Keratinocyte (primary cell): ENCODE measurements at places on chromosomes 2 and 18.

DNA sequence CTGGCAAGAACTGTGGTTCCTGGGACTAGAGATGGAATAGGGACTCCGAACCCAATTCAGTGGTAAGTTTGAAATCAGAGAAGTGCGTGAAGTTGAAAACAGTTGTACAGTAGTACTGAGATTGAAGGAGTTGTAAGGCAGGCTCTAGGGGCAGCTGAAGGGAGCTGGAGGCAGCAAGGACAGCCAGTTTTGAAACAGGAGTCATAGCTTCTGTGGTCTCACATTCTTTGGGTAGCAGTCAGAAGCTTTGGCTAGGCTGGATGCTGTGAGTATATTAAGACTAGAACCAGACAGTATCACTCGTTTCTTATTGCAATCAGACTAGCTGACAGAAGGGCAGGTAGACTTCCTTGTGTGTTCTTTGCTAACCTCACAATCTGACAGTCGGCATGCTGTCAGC lies 64.5 kb upstream of the ADAM23 start:
- no peak overlapping the region for H3K27ac ChIP-seq
- DNase-seq = no peak
- H3K27me3 ChIP-seq = no peaks in the 10 kb centered on the region
- H3K36me3 ChIP-seq = no peaks in the 10 kb centered on the region
- no peak overlapping the region for H3K4me3 ChIP-seq
- no peaks in the 10 kb centered on the region for H3K4me1 ChIP-seq

DNA sequence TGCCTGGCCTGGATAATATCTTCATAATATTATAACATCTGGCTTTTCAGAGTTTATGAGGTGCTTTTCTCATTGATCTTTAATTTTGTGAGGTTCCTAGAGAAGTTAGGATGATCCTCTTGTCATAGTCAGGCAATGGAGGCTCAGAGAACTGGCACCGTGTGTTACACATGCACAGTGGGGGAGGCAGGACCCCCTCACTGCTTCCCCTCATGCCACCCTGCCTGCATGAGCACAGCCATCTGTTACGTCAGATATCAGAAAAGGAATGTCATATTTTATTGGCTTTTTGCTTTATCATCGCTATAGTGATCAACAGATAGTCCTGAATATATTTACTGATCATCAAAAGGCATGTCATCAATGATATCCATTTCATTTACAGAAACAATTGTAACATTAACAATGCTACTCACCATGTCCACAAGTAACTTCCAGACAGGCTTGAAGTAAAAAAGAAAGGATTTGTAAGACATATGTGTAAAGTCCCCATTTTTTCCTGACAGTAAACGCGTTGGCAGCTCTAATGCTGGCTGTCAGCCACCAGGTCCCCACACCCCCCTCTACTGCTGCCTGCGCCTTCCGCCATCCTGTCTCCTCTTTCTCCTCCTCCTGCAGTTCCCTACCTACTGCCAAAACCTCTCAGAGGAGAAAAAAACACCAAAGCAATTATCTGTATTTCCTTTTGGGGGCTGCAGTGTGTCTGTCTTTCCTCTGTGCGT lies 18.8 kb downstream of the ENOSF1 start:
- no peak overlapping the region for H3K27ac ChIP-seq
- H3K27me3 ChIP-seq = no peaks in the 10 kb centered on the region
- H3K36me3 ChIP-seq = peaks cover 14% of the 10 kb centered on the region
- H3K4me1 ChIP-seq = no peaks in the 10 kb centered on the region
- no peak for DNase-seq
- H3K4me3 ChIP-seq = no peak overlapping the region

- peaks cover 10% of the 10 kb centered on the region for H3K4me1 ChIP-seq
- no peaks in the 10 kb centered on the region for H3K27me3 ChIP-seq
These were observed 968 bp upstream of the RALBP1 start for GRCh38 chr18:9474108-9474982.

DNA sequence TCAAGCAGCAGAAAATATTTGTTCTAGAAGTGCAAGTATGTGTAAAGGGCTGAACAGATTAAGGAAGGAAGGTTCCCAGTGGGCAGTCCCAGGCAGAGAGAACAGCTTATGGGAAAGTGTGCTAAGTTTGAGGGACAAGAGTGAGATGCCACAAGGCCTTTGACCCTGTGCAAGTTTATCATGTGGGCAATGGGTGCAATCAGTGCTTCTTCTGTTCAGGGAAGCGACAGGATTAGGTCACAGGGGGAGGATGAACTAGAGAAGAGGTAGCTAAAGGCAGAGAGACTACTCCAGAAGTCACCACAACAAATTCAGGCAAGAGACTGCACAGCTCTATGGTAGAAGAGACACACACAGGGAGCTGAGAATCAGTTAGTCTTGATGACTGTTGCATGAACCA lies 44.3 kb downstream of the LPIN2 start:
- no peak for DNase-seq
- H3K4me3 ChIP-seq = no peak overlapping the region
- no peak overlapping the region for H3K27ac ChIP-seq
- no peaks in the 10 kb centered on the region for H3K27me3 ChIP-seq

DNA sequence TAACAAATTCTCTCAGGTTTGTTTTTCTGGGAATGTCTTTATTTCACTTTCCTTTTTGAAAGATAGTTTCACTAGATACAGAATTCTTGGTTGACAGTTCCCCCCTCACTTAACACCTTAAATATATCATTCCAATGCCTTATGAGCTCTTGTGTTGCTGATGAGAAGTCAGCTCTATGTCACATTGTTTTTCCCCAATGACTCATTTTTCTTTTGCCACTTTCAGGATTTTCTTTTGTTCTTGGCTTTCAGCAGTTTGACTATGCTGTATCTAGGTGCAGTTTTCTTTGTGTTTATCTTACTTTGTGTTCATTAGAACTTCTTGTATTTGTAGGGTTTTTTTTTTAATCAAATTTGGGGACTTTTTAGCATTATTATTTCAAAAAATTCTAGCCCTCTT lies 5.6 kb upstream of the RALBP1 start:
- H3K4me1 ChIP-seq = peaks cover 7% of the 10 kb centered on the region
- no peak overlapping the region for H3K4me3 ChIP-seq
- H3K27ac ChIP-seq = no peak overlapping the region
- DNase-seq = no peak
- H3K27me3 ChIP-seq = no peaks in the 10 kb centered on the region

- H3K36me3 ChIP-seq = no peaks in the 10 kb centered on the region
- no peak overlapping the region for H3K4me3 ChIP-seq
- no peak for DNase-seq
- no peak overlapping the region for H3K27ac ChIP-seq
- H3K27me3 ChIP-seq = no peaks in the 10 kb centered on the region
These were observed 58.3 kb downstream of the KANSL1L start for GRCh38 chr2:210112871-210113270.

DNA sequence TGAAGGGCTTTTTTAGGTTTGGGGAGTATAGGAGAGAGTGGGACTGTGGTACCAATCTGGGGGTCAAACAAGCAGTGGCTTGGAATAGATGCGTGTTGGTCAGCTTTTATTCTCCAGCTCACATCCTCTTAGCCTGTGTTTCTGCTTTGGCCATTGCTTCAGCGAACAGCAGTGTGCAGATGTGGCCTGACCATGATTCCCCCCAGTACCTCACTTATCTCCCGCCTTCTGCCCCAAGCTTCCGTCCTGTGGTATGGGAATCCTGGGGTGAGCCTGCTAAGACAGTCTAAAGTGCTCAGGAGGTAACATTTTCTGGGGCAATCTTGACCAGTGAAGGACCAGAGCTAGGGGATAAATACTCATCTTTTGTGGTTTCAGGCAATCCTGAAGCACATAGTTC lies 84.9 kb upstream of the TNP1 start:
- DNase-seq = no peak
- no peaks in the 10 kb centered on the region for H3K27me3 ChIP-seq
- no peaks in the 10 kb centered on the region for H3K4me1 ChIP-seq
- no peaks in the 10 kb centered on the region for H3K36me3 ChIP-seq

DNA sequence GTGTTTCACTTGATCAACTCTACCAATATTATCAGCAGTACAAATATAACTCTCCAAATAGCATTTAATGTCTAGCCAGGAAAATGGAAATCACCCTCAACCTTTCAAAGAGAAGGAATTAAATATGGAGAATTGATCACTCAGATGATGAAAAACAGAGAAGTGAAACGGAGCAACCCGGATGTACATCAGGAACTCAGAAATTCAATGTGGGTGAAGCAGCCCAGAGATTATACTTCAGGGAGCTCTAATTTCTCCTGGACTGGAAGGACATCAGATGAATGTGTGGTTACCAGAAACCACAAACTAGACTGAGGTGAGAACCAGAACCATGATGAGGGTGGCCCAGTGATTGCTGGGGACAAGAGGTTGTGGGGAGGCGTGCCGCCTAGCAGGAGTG lies 35.5 kb upstream of the COBLL1 start:
- peaks cover 15% of the 10 kb centered on the region for H3K4me1 ChIP-seq
- DNase-seq = no peak
- H3K4me3 ChIP-seq = no peak overlapping the region
- H3K36me3 ChIP-seq = no peaks in the 10 kb centered on the region
- no peaks in the 10 kb centered on the region for H3K27me3 ChIP-seq

DNA sequence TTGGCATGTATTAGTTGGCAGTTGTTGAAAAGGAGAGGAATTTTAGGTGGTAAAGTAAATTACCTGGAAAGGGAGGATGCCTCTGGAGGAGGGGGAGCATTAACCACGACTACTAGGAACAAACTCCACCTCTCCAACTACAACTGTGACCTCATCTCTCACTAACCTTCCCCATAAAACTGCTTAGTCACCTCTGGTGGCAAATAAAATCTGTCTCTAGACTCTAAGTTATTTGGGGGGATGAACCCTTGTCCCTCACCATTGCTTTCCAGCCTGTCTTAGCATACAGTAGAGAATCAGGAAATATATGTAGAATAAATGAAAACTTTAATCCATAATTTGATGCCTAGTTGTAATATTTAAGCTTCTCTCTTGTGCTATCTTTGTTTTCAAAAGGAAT lies 27.6 kb upstream of the MYO1B start:
- H3K27ac ChIP-seq = peak overlapping the region; percentile 75
- peaks cover 44% of the 10 kb centered on the region for H3K4me1 ChIP-seq
- H3K4me3 ChIP-seq = no peak overlapping the region
- no peaks in the 10 kb centered on the region for H3K27me3 ChIP-seq
- H3K36me3 ChIP-seq = no peaks in the 10 kb centered on the region

GRCh38 chr2:203687165-203687564 lies 19.3 kb upstream of the CD28 start:
- peaks cover 56% of the 10 kb centered on the region for H3K4me1 ChIP-seq
- DNase-seq = peak; percentile 72
- H3K4me3 ChIP-seq = no peak overlapping the region
- H3K36me3 ChIP-seq = no peaks in the 10 kb centered on the region
- H3K27me3 ChIP-seq = no peaks in the 10 kb centered on the region

DNA sequence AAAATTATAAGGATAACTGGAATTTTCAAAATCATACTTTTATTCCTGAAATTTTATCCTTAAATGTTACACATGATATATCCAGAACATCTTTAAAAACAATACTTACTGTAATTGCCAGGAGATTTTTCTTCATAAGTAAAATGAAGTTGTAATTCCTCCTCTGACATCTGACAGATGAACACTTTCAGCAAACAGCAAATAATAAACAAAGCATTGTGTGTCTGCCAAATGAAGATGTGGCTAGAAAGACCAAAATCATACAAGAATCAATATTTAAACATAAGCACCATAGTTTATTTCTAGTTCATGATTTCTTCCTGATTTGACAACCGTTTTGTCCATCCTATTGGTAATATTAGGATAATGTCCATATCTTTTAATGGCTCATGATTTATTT lies 82.0 kb downstream of the DYM start:
- no peaks in the 10 kb centered on the region for H3K4me1 ChIP-seq
- H3K27ac ChIP-seq = no peak overlapping the region
- no peak for DNase-seq
- no peaks in the 10 kb centered on the region for H3K36me3 ChIP-seq
- H3K27me3 ChIP-seq = no peaks in the 10 kb centered on the region

DNA sequence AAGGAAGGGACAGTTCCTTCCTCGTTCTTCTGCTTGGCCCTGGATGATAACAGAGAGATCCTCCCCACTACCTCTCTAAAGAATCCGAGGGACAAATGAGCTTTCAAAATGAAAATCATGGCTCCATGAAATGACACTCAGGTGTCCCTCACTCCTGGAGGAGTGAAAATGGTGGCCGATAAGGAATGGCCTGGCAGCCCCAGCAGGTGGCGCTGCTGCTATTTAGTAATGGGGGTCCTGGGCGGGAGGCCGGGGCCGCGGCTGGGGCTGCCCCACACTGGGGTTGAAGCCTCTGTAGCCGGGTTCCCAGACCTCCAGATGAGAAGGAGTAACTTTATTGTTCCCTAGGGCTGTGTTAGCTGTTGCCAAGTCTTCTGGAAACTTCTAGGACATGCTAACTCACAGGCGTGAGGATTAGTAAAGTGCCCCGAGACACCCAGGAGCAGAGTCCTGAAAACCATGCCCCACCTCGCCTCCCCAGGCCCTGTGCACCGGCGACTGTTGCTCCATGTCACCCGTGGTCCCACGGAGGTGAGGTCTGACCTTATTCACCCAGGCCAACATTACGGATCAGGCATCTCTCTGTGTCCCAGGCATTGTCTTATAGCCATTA lies 138.0 kb downstream of the CTIF start:
- no peaks in the 10 kb centered on the region for H3K27me3 ChIP-seq
- H3K4me1 ChIP-seq = no peaks in the 10 kb centered on the region
- H3K4me3 ChIP-seq = no peak overlapping the region
- H3K36me3 ChIP-seq = peaks cover 8% of the 10 kb centered on the region
- no peak overlapping the region for H3K27ac ChIP-seq

DNA sequence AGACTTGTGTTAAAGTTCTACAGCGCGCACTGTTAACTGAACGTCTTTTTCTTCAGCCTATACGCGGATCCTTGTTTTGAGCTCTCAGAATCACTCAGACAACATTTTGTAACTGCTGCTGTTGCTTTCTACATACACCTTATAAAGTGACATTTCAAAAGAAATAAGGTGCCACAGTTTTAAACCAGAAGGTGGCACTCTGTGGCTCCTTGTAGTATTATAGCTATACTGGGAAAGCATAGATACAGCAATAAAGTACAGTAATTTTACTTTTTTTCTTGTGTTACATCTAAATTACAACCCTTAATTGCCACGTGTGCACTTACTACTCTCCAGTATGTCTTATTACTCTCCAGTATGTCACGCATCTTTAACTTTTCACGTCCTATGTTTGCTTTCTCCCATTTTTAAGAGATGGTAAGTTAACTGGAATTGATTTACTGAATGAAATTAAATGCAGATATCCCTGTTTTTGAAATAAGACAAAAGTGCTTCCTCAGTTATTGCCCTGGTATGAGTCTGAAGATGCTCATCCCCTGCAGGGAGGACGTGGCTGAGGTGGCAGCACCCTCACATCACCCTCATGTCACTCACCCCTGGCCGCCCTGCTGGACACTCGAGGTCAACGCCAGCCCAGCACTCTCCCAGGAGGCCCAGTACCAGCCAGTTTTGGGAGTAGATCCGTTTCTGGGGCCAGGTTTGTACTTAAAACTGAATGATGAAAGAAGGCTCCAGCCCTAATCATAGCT lies 37.8 kb downstream of the GORASP2 start:
- H3K27ac ChIP-seq = peak overlapping the region; percentile 55
- H3K4me1 ChIP-seq = peaks cover 23% of the 10 kb centered on the region
- H3K36me3 ChIP-seq = peaks cover 15% of the 10 kb centered on the region
- no peak overlapping the region for H3K4me3 ChIP-seq
